Small intestine (tissue), 16 donors: ENCODE measurements at places on chromosomes 1 and 21. TPM values are rescaled to one million over a fixed set of nuclear protein-coding genes. Genes with fewer than 3 reads are reported as not detected.

GRCh38 chr1:14855801-14856200, 257.3 kb downstream of the KAZN start:
- H3K4me3 ChIP-seq = no peak overlapping the region
- no peaks in the 10 kb centered on the region for H3K4me1 ChIP-seq
- DNase-seq = no peak
- no peak overlapping the region for H3K27ac ChIP-seq

GRCh38 chr21:46255758-46256337, 27.3 kb upstream of the LSS start:
- H3K4me1 ChIP-seq = no peaks in the 10 kb centered on the region
- H3K27me3 ChIP-seq = no peaks in the 10 kb centered on the region
- no peak for DNase-seq
- no peak overlapping the region for H3K27ac ChIP-seq
- no peak overlapping the region for H3K4me3 ChIP-seq

LCK gene
- polyA plus RNA-seq = 14.1 TPM

GRCh38 chr1:243375596-243375995, 119.8 kb downstream of the SDCCAG8 start:
- peaks cover 4% of the 10 kb centered on the region for H3K36me3 ChIP-seq
- no peak overlapping the region for H3K4me3 ChIP-seq
- H3K4me1 ChIP-seq = no peaks in the 10 kb centered on the region
- H3K27ac ChIP-seq = no peak overlapping the region

DNA sequence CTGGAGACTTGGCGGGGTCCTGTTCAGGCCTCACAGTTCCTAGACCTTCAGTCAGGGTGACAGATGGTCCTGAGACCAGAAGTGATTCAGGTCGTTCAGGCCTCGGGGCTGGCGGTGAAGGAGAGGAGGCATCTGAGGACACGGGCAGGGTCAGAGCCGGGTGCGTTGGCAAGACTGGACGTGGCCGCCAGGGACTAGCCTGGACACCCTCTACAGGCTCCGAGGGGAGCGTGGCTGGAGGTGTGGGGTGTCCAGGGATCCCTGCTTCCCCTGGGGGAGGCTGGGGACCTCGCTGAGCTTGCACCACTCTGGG, 64.0 kb upstream of the TARDBP start:
- no peaks in the 10 kb centered on the region for H3K27me3 ChIP-seq
- no peak overlapping the region for H3K27ac ChIP-seq
- no peak for DNase-seq

DNA sequence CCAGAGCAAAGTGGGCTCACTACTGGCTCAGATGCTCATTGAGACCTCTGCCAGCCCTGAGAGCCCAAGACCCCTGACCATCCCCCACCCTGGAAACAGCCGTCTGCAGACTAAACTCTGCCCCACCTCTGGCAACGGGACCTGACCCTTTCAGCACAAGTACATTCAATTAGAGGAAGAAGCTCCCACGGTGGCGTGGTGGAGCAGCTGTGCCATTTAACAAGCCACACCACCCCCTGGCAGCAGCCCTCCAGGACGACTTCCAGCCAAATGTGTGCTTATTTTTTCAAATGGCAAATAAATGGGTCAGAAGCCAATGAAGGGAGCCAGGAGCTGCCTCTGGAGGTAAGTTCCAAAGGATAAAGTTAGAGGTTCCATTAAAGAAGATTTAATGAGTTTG, 226.7 kb downstream of the NPHP4 start:
- H3K4me3 ChIP-seq = no peak overlapping the region
- peaks cover 4% of the 10 kb centered on the region for H3K27me3 ChIP-seq
- DNase-seq = no peak

KIRREL1 gene
- polyA plus RNA-seq = 9.3 TPM

GRCh38 chr21:41483973-41484372, 24.0 kb downstream of the TMPRSS2 start:
- no peak for DNase-seq
- H3K4me3 ChIP-seq = no peak overlapping the region
- H3K36me3 ChIP-seq = peaks cover 76% of the 10 kb centered on the region
- peaks cover 5% of the 10 kb centered on the region for H3K4me1 ChIP-seq
- H3K27me3 ChIP-seq = no peaks in the 10 kb centered on the region
- H3K27ac ChIP-seq = no peak overlapping the region

DNA sequence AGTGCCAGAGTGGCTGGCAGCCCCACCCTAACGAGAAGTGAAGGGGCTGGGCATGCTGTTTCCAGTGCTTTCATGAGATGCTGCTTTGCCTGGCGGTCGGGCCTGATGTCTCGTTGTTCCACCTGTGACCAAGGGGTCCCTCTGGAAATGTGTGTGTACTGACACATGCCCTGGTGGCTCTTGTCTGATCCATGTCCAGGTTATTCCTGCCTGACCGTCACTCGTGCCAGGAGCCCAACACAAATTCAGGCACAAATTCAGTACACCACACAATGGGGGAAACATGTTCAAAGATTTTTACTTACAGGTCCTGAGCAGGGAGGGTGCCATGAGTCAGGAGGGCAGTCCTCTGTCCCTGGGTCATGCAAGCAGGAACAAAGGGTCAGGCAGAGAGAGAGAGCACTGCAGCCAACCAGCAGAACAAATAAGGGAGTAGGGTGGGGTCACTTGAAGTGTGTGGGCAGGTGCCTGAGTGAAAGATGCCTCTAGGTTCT, 76.3 kb downstream of the ADARB1 start:
- H3K4me3 ChIP-seq = no peak overlapping the region
- no peak overlapping the region for H3K27ac ChIP-seq
- no peaks in the 10 kb centered on the region for H3K27me3 ChIP-seq

SLC16A4 gene
- 7.8 TPM for polyA plus RNA-seq

DNA sequence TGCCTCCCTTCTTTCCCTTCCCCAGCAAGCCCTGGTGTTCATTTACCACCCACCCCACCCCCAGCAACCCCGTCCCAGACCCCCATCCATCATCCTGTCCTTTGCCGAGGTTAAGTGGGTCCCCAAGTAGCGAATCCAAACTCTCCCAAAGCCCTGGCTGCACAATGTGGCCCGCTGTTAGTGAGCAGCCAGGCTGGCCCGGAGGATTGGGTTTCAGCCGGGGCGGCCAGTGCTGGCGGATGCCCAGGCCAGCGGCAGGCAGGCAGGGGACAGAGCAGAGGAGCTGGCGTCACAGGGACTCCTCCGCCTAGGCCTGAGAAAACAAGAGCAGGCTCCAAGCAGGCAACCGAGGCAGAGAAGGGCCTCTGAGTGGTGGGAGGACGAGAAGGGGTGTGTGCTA, 61.4 kb downstream of the EPHB2 start:
- no peaks in the 10 kb centered on the region for H3K36me3 ChIP-seq
- H3K4me3 ChIP-seq = no peak overlapping the region
- H3K4me1 ChIP-seq = no peaks in the 10 kb centered on the region
- no peaks in the 10 kb centered on the region for H3K27me3 ChIP-seq
- no peak for DNase-seq

FAM177B gene
- 7.3 TPM for polyA plus RNA-seq

GRCh38 chr1:110888049-110888448, 15.1 kb downstream of the CD53 start:
- no peak overlapping the region for H3K4me3 ChIP-seq
- no peak overlapping the region for H3K27ac ChIP-seq
- no peaks in the 10 kb centered on the region for H3K27me3 ChIP-seq
- no peak for DNase-seq
- no peaks in the 10 kb centered on the region for H3K36me3 ChIP-seq
- H3K4me1 ChIP-seq = no peaks in the 10 kb centered on the region

MYOM3 gene
- polyA plus RNA-seq = 5.8 TPM

RERE gene
- polyA plus RNA-seq = 23.5 TPM

DNA sequence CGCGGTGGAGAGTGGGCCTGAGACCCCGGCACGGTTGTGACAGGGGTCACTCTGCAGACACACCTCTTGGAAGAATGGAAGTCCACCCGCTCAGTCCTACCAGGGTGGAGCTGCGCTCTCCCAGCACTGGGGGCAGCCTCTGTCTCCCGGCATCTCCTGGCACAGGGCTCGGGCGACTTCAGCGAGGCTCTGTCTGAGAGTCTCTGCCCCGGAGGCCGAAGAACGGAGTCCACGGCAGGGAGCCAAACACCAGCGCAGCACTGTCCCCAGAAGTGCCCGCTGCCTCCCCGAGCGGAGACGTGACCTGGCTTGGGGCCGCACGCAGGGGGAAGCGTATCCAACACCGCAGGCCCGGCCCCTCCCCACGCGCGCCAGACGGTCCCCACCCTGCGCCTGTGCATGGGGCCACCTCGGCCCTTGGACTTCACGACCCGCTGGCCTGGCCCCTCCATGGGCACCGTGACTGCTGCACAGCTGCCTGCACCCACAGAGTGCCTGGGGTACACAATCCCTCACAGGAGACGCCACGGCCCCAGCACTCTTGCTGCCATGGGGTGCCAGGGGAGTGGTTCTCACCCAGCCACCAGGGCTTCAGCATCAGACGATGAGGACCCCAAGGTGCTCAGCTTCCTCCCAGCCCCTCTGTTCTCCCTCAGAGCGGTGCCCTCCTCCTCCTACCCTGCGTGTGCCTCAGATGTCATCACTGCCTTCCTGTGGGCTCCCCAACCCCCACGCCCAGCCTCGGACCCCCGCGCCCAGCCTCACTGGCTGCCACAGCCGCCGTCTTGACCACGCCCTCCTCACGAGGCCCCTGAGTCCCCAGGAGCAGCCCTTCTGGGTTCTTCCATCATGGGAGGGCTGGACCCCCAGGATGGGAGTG, 14.9 kb upstream of the RNF223 start:
- H3K4me3 ChIP-seq = no peak overlapping the region
- no peak for DNase-seq
- no peaks in the 10 kb centered on the region for H3K27me3 ChIP-seq
- H3K4me1 ChIP-seq = no peaks in the 10 kb centered on the region

- H3K4me3 ChIP-seq = no peak overlapping the region
- no peaks in the 10 kb centered on the region for H3K36me3 ChIP-seq
- no peak overlapping the region for H3K27ac ChIP-seq
- no peaks in the 10 kb centered on the region for H3K4me1 ChIP-seq
Observed at GRCh38 chr1:217542837-217543236, 88.1 kb downstream of the GPATCH2 start.

DNALI1 gene
- 30.0 TPM for polyA plus RNA-seq
